ENCODE measurements at places on chromosomes 16 and 17.

GRCh38 chr16:407253-407652, 5.6 kb downstream of the DECR2 start:
- no peak for DNase-seq

GRCh38 chr17:19294443-19294842, 57.3 kb downstream of the EPN2 start:
- DNase-seq = no peak

DNA sequence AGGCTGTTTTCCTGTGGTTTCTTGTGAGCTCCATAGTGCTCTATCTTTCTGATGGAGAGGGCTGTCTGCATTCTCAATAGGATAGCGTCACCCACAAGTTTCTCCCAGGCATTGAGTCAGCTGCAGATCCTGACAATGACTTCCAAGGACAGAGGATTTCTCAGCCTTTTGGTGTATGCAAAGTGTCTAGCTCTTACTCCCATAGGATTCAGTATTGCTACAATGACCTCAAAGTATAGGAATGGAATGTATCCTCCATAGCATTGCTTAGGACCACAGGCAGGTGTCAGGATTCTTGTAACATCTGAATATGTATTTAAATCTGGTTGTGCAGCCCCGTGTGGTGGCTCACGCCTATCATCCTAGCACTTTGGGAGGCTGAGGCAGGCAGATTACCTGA, 32.3 kb downstream of the SMIM36 start:
- no peak for DNase-seq

DNA sequence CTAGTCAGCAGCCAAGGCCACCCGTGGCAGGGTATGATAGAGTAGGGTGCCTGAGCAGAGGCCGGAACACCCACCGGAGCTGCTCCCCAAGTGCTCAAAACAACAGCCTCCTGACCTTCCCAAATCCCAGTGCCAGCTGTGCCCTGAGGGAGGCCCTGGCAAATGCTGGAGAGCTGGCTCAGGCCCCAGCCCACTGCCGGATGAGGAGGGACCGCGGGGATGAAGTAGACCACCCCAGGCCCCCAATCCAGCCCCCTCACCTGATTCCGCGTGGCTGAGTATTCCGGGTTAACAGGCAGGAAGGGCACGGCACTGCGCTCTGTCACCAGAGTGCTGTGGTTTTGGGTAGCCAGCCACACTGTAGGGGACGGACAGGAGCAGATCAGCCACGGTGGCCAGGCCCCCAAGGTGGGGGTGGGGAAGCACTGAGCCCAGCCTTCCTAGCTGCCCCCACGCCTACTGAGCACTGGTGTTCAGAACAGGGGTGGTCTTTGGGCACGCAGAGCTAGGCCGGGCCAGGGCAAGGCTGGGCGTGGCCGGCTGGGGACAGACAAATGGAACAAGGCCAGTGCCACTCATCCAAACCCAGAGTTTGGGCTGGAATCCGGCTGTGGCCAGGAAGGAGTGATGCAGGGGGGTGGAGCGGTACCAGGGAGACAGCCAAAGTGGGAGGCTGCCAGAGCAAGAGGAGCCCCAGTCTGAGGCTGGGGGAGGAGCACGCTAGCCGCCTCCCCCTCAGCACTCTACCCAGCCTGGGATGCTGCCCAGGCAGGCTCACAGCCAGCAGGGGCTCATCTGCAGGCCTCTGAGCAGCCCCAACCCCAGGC, 9.1 kb downstream of the TP53I13 start:
- DNase-seq = peak; percentile 58

- DNase-seq = no peak
Measured at GRCh38 chr16:88078111-88078775, 127.0 kb downstream of the BANP start.

GRCh38 chr17:6099492-6099891, 29.3 kb downstream of the WSCD1 start:
- no peak for DNase-seq
